Ovary (tissue), 10 donors: ENCODE measurements at places on chromosomes 7 and 10. TPM values are rescaled to one million over a fixed set of nuclear protein-coding genes. Genes with fewer than 3 reads are reported as not detected.

Gene SEMA3E
- total RNA-seq = 0.47 TPM

Gene ZC3HAV1L
- total RNA-seq = 23.6 TPM

Gene TUBAL3
- total RNA-seq = not detected

Gene PPIF
- 36.9 TPM for total RNA-seq

Gene STEAP1B
- total RNA-seq = 0.30 TPM

Gene ZNF239
- total RNA-seq = 10.7 TPM

Gene CHRM2
- 0.38 TPM for total RNA-seq

Gene LRRD1
- 0.11 TPM for total RNA-seq

Gene SPAM1
- total RNA-seq = not detected

Gene VPS41
- 32.1 TPM for total RNA-seq

Gene GDF2
- not detected for total RNA-seq

Gene ERVW-1
- not detected for total RNA-seq

Gene SMIM30
- total RNA-seq = 26.3 TPM

Gene SPDYE6
- total RNA-seq = not detected

Gene MSMB
- total RNA-seq = not detected

Gene PPP1R3C
- 37.3 TPM for total RNA-seq

Gene SPDYE1
- total RNA-seq = not detected

Gene TMEM196
- not detected for total RNA-seq

Gene HIPK2
- total RNA-seq = 35.1 TPM

Gene BRAF
- total RNA-seq = 43.4 TPM

Gene PSPH
- 14.8 TPM for total RNA-seq

Gene CACUL1
- total RNA-seq = 18.6 TPM

Gene DRGX
- not detected for total RNA-seq

Gene HKDC1
- 0.89 TPM for total RNA-seq

Gene TBXAS1
- total RNA-seq = 6.1 TPM

Gene CHST3
- total RNA-seq = 27.9 TPM

Gene CTTNBP2
- 10.0 TPM for total RNA-seq

Gene AEBP1
- 228 TPM for total RNA-seq

Gene PLAU
- 0.98 TPM for total RNA-seq

Gene STOX1
- total RNA-seq = 1.2 TPM

Gene NEUROD6
- total RNA-seq = not detected

Gene CPN1
- total RNA-seq = not detected

Gene SPDYE8
- not detected for total RNA-seq

Gene ACSL5
- total RNA-seq = 20.6 TPM

Gene SUN3
- total RNA-seq = not detected

Gene TFPI2
- total RNA-seq = 47.2 TPM

Gene RTKN2
- total RNA-seq = 0.17 TPM

Gene ARMH3
- 18.1 TPM for total RNA-seq

Gene EVX1
- total RNA-seq = not detected

Gene OSBPL3
- 29.1 TPM for total RNA-seq

Gene PNLIPRP2
- total RNA-seq = 0.15 TPM

Gene ARHGEF35
- 5.4 TPM for total RNA-seq

Gene COL28A1
- total RNA-seq = 1.4 TPM

Gene EBLN1
- not detected for total RNA-seq

Gene MNX1
- total RNA-seq = not detected

Gene PIP4K2A
- total RNA-seq = 21.0 TPM

Gene OPN1SW
- total RNA-seq = not detected

Gene H2BK1
- total RNA-seq = not detected

Gene WASL
- 60.9 TPM for total RNA-seq

Gene HMX2
- not detected for total RNA-seq

Gene NUDT13
- total RNA-seq = 0.86 TPM

Gene GIGYF1
- 67.6 TPM for total RNA-seq

Gene AQP1
- total RNA-seq = 11.0 TPM
